GM03348 (cell line): ENCODE measurements at places on chromosomes 11 and 22.

DNA sequence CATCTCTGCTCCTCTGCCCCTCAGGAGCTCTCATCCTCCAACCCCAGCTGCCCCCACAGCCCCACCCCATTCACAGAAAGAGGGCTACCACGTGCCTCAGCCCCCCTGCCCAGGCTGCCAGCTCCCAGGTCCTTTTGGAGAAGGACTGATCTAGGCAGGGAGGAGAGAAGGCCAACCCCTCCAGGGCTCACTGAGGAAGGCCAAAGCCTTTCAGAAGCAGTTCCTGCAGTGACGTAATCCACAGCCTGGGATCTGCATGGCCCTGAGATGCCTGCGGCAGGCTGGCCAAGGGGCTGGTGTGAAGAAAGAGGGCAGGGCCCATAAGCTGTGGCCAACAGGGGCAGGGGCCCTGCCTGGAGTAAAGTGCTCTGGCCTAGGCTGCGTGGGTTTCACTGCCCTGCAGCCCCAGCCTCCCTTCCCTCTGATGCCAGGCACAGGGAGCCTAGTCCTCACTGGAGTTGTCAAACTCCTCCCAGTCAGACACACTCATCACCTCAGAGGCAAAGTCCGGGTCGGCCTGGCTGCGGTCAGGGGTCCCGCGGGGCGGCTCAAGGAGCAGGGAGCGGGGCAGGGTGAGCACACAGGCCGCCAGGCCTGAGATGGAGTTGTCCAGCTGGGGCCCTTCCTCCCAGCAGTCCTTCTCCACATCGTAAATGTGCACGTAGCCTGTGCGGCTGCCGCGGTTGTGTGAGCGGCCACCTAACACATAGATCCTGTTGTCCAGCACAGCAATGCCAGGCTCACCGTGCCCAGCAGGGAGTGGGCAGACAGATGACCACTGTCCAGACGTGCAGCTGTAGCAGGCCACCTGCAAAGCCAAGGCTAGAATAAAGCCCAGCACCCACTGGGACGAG, 4.2 kb upstream of the SCARF2 start:
- DNase-seq: no peak

DNA sequence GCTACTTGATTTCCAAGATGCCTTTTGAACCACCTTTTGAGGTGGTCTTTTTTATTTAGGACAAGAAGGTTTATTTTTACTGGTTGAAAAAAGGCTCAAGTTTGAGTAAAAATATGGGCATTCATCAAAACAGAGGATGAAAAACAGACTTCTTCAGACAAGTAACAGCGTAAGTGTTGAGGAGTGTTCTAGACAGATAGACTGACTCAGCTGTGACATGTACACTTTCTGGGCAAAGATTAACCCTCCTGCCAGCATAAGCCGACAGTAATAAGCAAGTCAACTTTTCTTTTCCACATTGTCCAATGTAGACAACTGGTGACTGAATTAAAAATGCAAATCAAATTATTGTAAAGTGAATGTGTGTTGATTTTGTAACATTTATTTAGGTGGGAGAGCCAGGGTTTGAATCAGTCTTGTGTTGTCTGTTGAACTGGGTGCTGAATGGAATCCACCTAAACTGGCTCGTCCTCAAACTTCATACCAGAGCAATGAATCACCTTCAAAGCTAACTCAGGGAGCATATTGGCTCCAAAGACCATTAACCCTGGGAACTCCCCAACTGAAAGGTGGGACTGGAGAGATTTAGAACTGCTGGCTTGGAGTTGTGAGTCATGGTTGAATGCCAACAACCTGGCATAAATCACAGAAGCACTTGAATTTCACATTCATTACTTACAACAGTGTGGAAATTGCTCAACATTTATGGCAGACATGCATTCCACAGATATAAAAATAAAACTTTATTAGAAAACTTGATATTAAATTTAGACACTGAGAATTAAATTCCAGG, 377.0 kb downstream of the ETS1 start:
- peak; percentile 75 for DNase-seq

- no peak for DNase-seq
Measured at GRCh38 chr11:59292611-59293010, 66.1 kb upstream of the OR5AN1 start.

DNA sequence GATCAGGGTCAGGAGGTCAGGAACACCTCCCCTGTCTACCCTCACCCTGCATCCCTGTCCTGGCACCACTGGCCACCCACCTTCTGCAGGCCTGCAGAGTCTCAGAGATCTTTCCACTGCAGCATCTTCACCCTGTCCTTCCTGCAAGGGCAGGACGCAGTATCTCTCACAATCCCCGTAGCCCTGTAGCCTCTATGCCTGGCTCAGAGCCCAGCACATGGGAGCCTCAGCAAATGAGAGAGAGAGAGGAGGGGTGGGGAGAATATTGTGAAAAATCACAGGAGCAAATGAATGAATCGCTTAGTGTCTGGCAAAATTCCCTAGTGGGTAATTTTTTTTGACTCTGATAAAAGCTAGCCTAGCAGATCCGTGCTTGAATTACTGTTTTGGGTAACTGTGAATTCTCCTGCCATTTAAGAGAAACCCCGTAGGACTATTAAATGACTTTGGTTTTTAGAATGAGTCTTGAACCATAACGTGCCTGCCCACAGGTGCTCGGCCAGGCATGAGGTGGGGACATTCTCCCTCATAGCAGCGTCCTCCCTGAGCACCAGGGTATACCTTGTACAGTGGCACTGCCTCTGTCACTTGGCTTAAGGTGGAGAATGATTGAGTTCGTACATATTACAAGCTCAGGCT, 91.5 kb downstream of the MORC2 start:
- DNase-seq: no peak

DNA sequence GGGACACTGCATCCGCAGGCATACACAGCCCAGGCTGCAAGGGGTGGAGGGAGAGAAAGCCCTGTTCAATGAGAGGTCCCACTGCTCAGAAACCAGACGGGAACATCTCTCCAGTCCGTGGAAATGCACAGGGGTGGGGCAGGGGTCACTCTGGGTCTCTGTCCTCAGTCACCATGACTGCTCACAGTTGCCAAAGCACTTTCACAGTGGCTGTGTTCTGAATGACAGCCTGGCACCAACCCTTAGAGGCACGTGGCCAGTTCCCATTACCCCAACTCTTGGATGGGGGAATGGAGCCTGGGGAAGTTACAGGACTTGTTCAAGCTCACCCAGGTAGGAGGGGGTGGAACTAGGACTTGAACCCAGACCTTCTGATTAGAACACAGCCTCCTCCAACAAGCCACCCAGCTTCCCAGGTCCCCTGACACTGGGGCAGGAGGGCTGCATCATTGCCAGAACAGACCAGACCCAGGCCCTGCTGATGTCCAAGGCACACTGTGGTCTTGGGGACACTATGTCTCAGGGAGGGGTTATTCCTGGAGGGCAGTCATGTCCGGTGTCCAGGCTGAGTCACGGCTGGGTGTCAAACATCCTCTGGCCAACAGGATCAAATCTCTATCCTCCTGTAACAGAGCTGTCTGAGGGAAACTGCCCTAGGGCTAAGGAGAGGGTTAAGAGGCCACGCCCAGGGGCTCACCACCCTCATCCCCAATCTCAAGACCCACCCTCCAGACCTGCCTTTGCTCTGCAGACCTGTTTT, 8.2 kb downstream of the ZNF70 start:
- DNase-seq: no peak

DNA sequence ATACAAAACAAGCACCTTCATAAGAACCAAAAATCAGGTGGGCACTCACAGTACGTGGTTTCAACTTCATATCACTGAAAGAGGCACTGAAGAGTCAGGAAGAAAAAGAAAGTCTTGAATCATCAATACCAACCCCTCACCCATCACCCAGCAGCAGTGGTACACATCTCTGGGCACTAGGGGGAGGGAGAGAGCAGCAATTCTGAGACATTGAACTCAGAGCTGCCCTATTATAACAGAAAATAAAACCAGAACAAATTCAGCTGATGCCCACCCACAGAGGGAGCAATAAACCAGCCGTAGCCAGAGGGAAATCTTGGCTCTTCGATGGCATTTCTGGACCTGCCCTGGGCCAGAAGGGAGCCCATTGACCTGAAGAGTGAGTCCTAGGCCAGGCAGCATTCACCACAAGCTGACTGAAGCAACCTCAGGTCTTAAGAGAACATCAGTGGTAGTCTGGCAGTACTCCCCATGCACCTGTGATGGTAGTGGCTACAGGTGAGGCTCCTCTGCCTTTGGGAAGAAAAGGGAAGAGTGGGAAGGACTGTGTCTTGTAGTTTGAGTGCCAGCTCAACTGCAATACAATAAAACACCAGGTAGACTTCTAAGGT, 42.2 kb upstream of the FAM181B start:
- peak; percentile 71 for DNase-seq
